CD4-positive, alpha-beta T cell treated with Interleukin-6 at 100 ng/mL for 8 hours (primary cell): ENCODE measurements at places on chromosomes 12 and 14.

- DNase-seq = no peak
These were observed 43.2 kb upstream of the BCL11B start for GRCh38 chr14:99315197-99315596.

DNA sequence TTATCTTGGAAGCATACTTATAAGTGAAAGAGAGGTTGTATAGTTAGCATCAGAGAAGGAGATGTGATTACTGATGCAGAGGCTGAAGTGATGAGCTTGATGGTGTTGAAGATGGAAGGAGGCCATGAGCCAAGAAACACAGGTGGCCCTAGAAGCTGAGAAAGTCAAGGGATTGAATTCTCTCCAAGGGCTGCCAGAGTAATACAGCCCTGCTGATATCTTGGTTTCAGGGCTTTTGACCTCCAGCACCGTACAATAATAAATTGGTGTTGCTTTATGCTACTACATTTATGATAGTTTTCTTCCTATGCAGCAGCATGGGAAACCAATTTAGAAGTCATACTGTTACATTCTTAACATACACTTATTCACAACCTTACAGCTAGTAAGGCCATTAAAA lies 1133.3 kb downstream of the AACS start:
- no peak for DNase-seq

DNA sequence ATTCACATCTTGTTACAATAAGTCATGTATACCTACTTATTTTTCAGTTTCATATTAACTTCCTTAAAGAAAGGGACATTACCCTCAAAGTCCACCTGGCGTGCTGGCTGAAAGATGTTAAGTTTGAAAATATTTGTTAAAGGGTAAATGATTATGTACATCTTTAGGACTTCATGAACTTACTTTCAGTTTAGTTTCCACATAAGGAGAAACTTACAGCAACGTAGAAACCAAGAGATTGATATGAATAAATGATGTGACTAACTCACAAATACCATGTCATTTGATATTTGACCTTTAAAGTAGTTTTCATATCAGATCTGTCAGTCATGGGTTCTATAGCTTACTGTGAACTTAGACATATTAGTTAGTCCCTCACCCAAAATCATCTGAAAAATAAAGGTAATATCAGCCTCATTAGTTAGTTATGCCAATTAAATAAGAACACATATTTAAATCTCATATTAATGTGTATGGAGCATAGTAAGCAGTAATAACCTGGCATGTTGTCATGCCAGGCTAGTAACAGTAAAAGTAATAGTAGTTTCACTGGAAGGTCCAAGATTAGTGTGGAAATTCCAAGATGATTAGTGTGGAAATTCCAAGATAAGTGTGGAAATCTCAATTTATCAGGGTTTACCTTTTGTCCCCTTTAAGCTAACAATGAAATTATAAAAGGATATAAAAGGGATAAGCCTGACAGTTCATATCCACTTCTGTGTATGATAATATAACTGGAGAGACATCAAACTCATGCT lies 1.9 kb upstream of the CLEC2D start:
- no peak for DNase-seq

DNA sequence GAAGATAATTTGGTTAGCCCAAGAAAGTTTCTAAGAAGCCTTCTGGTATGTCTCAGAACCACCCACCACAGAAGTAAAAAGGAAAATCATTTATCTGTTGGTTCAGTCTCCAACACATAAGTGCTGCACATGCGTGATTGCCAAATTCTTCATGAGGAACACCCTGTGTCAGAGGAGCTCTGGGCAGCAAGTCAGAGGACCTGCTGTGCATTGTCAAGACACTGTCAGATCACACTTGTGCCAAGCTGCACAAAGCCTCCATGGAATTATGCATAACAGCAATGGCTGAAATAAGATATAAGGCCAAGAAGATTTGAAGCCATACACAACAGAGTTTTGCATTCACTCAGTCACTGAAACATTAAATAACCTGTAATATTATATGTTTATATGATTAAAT lies 1304.7 kb upstream of the FLRT2 start:
- DNase-seq = no peak

DNA sequence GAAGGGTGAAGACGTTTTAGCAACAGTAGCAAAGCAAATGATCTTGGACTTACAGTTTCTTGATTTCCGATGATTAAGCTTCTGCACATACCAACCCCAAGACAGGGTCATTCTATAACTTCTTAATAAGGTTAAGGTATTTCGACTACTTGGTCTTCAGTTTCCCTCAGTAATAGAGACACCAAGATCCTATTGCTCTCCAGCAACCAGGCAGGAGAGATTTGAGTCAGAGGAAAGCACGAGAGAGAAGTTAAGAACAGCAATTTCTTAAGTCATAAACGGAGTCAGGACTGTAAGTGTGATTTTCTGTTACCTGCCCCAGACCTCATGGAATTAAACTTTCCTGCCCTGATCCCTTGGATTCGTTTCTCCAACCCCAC lies 215.6 kb downstream of the TTC8 start:
- DNase-seq = no peak

DNA sequence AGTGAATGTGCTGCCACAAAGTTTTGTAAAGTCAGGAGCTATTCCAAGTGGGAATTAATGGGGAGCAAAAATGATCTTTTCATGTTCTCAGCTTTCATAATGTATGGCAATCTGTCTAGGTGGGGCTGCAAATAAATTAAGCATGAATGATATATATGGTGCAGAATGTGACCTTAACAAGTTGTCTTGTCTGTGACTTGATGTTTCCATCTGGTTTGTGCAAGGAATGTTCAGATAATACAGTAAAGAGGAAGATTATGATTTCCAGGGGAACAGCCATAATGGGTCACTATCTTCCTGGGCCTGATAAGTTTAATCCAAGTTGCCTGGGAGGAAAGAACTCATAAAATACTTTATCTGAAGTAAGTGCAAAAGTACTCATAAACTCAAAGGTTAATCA lies 1815.8 kb upstream of the FLRT2 start:
- DNase-seq = no peak

DNA sequence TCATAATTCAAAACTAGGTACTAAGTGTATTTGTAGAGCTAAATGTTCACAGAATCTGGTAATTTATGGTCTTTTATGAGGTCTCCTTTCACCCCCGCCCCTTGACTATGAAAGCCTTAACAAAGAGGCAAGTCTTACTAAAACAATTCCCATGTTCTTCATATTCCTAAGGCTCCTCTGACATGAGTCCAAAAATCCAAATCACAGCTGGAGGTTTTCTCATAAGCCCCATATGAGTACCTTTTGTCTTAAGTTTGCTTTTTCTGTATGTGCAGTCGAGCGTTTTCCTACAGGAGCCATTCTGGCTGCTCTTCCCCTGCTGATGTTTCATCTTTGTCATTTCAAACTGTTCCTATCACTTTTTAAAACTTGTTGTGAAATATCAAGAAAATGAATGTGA lies 55.2 kb downstream of the SIX1 start:
- DNase-seq = no peak

DNA sequence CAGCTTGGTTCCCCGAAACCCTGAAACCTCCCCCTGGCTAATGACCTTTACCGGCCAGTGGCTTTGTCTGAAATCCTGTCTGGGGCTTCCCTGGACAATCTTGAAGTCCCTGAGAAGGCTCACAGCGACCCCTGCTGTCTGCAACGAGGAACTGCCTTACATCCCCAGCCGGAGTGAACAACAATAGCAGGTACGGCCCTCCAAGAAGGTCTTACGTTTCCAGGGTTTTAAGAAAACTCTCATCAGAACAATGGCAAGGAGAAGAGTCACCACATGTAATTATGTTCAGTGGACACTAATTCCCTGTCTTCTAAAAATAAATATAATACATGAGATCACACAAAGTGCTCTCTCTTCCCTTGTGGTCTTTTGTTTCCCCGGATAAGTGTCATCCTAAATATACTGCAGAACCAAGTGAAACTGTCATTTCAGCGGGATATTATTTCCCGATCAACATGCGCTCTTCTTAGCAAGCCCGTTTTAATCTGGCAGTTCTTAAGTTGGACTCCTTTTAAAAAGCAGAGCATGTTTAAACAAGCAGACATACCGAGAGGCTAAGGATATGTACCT lies 53.3 kb downstream of the RBM19 start:
- peak; percentile 28 for DNase-seq

GRCh38 chr14:70622111-70622712 lies 19.5 kb upstream of the TTC9 start:
- peak; percentile 55 for DNase-seq

- no peak for DNase-seq
These were observed 366.5 kb downstream of the ALG10 start for GRCh38 chr12:34388636-34389377.

- no peak for DNase-seq
These were observed 45.8 kb downstream of the CRADD start for GRCh38 chr12:93722835-93723567.

GRCh38 chr14:82080370-82080769 lies 546.7 kb upstream of the SEL1L start:
- no peak for DNase-seq

DNA sequence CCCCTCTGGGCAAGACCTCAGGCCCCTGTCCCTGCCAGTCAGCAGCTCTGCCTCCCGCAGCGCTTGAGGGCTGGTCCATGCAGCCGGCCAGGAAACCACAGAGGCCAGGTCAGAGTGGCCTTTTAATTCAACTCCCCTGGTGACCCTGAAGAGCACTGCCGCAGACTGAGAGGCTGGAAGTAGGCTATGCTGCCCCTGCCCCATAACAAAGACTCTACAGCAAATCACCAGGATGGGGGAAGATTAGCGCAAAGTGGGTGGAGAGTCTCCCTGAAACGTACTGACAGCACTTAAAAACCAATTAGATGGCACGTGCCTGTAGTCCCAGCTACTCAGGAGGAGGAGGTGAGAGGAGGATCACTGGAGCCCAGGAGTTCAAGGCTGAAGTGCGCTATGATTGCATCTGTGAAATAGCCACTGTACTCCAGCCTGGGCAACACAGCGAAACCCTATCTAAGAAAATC lies 70.5 kb downstream of the ITPK1 start:
- no peak for DNase-seq
